Neural cell (in vitro differentiated cells): ENCODE measurements at places on chromosomes 4 and X. TPM values are rescaled to one million over a fixed set of nuclear protein-coding genes. Genes with fewer than 3 reads are reported as not detected.

SRPX gene
- 0.52 and 2.1 TPM in 2 replicates for polyA plus RNA-seq

ODAM gene
- polyA plus RNA-seq = not detected in 2 replicates

CXCL10 gene
- not detected in 2 replicates for polyA plus RNA-seq

C1QTNF7 gene
- not detected in 2 replicates for polyA plus RNA-seq

UNC5C gene
- 0.56 and 0.72 TPM in 2 replicates for polyA plus RNA-seq
